RPMI8226 (cell line): ENCODE measurements at places on chromosomes 2 and 18.
A peak's percentile ranks its signal among the peaks of the same experiment; 100 is the strongest.

DNA sequence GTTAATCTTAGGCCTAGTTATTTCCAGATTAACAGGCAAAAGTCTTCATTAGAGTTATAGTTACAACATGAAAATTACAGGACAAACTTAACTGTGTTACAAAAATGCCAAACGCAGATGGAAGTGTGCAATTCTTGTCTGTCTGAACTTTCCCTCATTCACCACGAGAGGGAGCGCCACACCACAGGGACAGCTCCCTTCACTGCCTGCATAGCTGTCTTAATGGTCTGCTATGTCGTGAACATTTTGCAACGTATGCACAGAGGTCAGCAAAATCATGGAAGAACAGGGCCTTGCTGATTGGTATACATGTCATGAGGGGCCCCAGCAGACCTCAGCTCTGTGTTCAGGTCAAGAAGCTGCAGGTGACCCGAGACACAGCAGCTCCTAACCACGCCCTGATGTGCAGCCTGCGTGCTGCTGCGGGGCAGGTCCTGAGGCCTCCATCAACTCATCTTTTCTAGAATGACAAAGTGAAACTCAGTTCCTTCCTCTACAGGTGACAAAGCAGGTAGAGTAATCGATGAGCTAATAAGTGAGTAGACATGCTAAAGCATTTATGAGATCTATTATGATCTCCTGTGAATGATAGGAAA, 78.8 kb upstream of the ATP8B1 start:
- DNase-seq, result peak; percentile 83

DNA sequence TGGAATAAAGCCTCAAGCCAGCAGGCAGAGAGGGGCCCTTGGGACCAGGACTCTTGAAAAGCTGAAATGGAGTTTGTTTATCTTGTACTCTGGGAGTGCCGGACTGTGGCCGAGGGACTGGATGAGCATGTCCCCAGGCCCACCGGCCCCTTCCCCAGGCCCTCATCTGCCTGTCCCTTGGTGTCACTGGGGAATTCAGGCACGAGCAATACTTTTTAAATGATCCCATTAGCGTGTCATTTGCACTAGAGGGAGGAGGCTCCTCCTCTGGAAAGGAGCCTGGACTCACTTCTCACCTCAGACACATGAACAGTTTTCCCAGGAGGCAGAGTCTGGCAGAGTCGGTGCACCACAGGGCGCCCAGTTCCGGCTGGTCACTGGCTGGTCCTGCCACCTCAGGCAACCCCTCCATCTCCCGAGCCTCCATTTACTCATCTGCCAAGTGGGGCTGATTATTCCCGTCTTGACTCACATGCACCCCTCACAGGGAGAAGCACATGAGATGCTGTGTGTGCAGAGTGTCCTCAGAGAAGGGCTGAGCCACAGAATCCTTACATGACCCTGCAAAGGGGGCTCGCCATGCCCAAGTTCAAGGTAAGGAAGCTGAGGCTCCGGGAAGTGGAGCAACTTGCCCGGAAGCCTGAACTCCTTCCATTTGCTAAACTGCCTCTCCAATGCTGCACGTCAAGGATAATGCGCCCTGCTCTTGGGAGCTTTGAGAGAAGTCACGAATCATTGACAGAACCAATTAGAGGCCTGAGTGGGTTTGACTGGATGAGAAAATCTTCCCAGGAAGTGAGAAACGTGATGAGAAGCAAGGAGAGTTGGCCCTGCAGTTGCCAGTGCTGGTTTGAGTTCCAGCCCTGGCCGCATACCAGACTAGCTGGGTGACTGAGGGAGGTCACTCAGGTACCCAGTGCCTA, 26.7 kb downstream of the CIB4 start:
- DNase-seq, result no peak

DNA sequence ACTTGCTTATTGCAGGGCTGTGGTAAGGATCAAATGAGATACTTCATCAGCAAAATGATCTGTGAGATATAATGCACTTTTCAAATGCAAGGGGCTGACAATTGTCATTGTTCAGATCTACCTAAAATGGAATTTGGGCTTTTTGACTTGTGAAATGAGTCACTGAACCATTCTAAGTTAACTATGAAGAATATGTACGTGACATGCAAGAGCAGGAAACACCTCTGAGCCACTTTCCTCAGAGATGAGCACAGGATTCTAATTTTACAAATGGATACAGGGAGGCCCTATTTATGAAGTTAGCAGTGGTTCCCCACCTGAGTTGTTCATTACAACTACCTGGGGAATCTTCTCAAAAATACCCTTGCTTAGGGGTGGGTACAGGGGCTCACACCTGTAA, 26.7 kb downstream of the CTLA4 start:
- DNase-seq, result no peak

DNA sequence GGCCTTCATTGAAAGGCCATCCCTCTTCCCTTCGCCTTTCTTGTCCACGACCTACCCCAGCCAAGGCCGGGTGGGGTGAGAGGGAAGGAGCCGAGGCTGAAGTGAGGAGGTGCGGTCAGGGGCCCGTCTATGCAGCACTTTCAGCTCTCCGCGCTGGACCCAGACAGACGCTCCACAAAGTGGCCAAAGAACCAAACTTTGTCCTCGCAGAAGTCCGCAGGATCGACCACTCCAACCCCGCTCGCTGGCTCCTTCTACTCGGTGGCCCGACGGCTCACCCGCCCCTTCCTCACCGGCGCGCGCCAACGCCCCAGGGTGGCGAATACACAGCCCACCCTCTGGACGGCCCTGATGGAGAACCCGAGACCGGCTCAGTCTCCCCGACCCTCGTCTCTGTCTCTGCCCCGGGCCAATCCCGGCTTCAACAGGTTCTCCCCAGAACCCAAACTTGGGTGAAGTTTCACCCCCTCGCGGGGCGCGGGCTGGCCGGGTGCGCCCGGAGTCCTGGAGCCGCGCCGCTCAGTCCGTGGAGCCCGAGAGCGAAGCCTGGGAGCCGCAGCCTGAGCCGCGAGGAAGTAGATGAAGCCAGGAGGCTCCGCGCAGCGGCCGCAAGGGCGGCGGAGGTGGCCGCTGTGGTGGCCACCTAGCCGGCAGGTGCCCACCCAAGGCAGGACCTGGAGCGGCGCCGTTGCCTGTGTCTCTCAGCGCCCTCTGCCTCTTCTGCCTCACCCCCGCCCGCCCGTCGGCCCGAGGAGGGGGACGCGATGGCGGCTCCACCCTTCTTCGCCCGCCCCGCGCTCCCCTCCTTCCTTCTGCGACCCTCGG, 26.7 kb upstream of the ALPP start:
- no peak for DNase-seq

DNA sequence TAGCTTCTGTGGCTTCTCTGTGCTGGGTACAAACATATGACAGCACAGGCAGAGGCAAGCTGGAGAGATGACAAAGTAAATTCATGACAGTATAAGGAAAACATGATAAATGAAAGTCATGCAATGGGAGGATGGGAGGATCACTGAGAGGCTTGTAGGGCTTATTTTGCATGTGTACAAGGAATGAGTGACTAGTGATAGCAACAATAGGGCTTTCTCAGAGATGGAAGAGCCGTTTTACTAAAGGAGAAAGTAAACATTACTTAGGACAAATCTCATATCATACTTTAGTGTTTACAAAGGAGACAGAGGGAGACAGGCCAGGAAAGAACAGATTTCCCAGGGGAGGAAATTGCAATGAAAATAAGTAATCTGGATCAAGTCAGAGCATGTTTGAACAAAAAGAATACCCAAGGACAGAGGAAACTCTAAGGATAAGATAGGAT, 82.5 kb upstream of the RBMS1 start:
- DNase-seq, result no peak

GRCh38 chr2:8587920-8588830, 93.7 kb upstream of the ID2 start:
- DNase-seq, result no peak

GRCh38 chr18:50061876-50062517, 132.9 kb downstream of the MYO5B start:
- DNase-seq, result no peak

DNA sequence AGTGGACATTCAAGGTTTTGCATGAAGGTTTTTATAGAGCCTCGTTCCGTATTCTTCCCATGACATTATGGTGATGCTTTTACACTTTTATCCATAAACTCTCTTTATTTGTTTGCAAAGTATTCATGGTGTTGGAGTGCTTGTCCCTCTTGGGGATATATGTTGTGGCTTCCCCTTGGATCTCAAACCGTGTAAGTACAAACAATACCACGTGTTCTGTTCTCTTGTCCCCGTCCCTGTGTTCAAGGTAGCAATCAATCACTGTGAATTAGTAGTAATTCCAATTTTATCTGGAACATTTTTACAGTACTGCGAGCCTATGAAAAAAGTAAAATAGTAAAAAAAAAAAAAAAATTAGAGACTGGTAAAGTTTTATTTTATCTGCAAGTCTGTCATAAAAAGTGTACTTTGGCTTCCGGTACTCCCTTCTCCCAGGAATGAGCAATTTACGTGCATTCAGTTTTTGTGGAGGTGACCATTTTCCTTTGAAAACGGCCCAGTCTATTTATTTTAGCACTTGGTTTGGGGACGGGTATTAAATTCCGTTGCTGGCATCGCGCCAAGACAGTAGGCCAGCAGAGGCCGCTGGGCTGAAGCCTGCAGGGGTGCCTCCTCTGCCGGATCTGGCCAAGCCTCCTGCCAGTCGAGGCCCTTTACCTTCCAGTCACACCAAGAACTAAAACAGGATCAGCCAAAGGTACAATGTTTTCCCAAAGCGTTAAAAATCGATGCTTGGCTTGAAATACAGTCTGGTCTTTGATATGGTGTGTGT, 175.7 kb downstream of the SOCS6 start:
- peak; percentile 54 for DNase-seq

DNA sequence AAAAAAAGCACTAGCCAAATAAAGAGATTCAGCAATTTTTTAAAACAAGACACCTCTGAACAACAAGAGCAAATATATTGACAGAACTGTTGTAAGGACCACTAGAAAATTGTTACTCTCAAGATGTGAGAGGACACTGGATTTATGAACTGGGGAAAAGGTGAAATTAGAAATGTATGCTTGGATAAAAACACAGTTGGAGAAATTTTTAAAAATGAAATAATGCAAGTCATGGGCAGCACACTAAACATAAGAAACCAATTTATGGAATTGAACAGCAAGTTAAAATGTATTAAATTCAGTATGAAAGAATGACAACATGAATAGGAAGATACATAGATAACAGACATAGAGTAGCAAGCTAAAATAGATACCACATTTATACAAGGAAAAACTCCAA, 377.4 kb downstream of the LRRTM4 start:
- DNase-seq, result no peak

DNA sequence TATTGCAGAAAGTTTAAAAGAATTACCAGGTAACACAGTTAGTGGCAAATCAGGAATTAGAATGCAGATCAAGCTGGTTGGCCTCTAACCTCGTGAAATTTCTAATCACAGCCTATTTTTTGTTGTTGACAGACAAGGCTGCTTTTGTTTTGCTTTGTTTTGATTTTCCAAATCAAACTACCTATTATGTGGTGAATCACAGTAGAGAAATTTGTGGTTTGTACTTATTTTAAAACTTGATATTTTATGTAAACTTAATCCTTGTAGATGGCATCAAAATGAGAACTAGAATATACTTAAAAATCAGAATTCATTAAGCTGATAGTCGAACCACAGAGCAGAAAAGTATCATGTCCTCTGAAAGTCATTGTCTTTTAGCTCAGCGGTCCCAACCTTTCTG, 258.1 kb downstream of the CTNNA2 start:
- no peak for DNase-seq
